ENCODE measurements at places on chromosomes 11 and 22.

DNA sequence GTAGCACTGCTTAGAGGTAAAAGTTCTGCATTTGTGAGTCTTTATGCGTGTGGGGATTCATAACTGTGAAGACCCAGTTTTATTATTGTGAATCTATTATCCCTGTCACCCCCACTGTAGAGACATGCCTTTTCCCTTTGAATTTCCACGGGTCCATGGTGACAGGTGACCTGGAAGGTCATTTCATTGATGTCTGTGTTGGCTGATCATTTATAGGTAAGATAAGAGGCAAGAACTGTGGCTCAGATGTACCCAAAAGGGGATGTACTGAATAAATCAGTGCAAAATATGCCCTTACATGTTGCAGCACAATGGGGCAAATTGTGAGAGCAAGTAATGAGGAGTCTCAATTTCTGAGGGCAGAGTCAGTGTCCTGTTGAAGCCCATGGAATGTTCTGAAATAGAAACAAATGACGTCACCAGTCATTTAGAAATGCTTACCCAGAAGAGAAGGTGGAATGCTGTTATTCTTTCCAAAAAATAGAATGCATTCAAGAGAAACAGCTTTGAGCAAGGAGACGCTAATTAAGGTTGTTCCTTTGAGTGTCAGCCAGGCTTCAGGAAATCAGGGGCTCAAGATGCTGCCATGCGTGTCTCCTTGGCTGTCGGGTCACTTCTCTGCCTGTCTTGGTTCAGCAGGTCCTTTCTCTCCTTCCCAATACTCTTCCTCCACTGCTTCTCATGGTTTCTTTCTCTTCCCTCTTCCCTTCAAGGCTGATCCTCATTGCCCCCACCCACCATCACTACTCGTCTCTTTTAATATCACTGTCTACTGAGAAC is 118.7 kb upstream of the E2F8 start:
- DNase-seq = no peak

GRCh38 chr22:17152340-17152739 is 6.7 kb downstream of the HDHD5 start:
- DNase-seq = no peak

GRCh38 chr22:40183029-40183581 is 5.4 kb downstream of the TNRC6B start:
- no peak for DNase-seq

DNA sequence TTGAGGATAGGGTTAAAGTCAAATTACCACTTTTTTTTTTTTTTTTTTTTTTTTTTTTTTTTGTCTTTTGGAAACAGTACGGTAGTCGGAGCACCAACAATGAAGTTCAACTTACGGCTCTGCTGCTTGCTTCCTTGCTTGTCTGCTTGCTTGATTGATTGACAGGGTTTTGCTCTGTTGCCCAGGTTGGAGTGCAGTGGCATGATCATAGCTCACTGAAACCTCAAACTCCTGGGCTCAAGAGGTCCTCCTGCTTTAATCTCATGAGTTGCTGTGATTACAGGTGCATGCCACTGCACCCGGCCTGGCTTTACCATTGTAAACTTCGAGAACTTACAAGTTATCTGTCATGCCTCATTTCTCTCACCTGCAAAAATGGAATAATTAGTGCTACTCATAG is 5.8 kb downstream of the SGSM3 start:
- DNase-seq = no peak

GRCh38 chr11:37199082-37199481 is 601.0 kb upstream of the RAG2 start:
- no peak for DNase-seq

DNA sequence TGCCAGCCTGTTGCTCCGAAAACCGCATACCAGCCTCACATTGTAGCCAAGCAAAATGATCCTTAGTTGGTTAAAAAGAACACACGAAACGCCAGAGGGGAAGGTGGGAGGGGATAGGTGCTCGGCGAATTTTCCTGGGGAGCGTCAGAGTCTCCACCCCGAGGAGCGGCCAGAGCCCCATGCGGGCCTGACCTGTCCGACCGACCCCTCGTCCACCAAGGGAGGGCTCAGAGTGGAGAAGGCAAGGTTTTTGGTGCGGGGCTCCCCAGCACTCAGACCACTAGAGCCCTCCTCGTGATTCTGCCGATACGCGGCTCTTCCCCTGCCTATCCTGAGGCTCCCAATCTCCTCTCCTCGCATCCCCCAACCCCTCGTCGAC is 39.6 kb downstream of the DIXDC1 start:
- DNase-seq = no peak

- DNase-seq = no peak
Observed at GRCh38 chr22:45502215-45503049, at the start of gene FBLN1. Gene FBLN1 (plus strand): TSS chr22:45502883. CDS start chr22:45502986, 103 bp downstream.

- DNase-seq = no peak
Observed at GRCh38 chr11:69156673-69157155, 979 bp downstream of the SMIM38 start.

DNA sequence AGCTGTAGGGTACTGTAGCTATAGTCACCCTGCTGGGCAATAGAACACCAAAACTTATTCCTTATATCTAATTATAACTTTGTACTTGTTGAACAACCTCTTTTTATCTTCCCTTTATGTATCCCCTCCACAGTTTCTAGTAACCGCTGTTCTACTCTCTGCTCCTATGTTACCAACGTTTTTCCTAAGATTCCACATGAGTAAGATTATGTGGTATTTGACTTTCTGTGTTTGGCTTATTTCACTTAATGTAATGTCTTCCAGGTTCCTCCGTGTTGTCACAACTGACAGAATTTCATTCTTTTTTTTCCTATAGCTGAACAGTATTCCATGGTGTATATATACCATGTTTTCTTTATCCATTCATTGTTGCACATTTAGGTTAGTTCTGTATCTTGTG is 258.4 kb downstream of the DYNC2H1 start:
- no peak for DNase-seq

- no peak for DNase-seq
Observed at GRCh38 chr22:26316732-26317285, 112.3 kb upstream of the ASPHD2 start.

DNA sequence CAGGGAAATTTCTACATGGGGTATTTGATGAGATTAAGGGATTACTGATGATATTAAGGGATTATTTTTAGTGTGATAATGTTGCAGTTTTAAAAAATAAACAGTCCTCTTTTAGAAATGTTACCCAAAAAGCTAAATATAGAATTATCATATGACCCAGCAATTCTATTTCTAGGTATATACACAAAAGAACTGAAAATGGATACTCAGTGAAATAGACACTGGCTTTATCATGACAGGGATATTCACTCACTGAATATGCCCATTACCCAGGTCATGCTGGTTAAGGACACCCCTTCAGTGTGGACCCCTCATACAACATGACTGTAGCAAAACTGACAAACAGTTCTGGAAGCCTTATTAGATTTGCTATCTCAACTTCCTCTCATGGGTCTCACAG is 27.8 kb downstream of the USP28 start:
- DNase-seq = no peak

GRCh38 chr11:129804012-129804411 is 11.6 kb upstream of the TMEM45B start:
- DNase-seq = no peak

DNA sequence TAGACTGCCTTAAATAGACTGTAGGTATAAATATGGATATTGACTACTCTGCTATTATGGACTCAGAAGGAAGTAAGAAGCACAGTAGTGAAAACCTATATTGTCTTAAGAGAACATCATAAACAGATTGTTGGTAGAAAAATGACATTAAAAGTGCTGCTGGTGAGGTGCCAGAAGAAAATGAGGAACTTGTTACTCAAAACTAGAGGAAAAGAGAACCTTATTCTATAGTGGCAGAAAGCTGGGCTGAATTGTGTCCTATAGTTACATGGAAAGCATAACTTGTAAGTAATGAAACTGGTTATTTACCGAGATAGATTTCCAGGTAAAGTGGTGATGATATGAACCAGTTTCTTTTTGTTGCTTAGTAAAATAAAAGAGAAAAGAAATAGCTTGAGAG is 109.7 kb upstream of the CTSC start:
- no peak for DNase-seq
